HFFc6 (cell line): ENCODE measurements at places on chromosomes 3 and 15.

- peaks cover 37% of the 10 kb centered on the region for H3K4me1 ChIP-seq
- no peak overlapping the region for H3K27ac ChIP-seq
- H3K4me3 ChIP-seq: no peak overlapping the region
- H3K27me3 ChIP-seq: no peaks in the 10 kb centered on the region; the same call in 1 of the 2 replicates
- peaks cover 32% of the 10 kb centered on the region for H3K36me3 ChIP-seq
These were observed 23.4 kb upstream of the GALNT15 start for GRCh38 chr3:16151109-16151508.

DNA sequence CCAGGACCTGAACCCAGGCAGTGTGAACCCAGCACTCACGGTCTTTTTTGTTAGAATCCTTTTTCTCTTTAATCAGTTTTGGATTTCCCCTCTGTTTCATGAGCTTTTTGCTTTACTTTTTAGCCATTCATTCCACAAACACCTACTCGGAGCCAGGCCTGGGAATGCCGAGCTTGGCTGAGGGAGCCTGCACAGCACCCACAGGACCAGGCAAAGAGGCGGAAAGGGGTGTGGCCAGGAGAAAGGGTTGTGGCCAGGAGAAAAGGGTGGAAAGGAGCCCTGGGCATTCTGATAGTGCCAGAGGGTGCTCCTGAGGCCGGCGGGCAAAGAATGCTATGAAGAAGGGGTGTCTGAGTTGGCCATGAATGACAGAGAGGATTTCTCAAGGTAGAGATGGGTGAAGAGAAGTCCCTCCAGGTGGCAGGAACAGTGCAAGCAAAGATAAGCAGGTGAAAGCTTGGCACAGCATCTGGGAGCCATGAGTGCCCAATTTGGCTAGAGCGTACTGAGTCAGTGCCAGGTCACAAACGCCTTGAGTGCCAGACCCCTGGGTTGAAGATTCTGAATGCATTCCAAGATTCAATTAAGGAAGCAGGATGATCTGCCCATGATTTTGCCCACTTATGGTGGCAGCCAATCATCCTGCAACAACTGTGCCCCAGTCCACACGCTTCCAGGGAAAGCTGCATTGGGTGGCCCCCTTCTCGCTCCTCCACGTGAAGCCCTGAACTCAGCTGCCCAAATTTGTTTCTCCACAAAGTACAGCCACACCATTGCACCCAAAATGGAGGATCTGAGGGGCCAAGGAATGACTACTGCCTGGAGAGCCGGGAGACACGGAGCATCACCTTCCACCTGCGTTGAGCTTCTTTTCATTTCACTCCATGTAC lies 157.2 kb downstream of the XXYLT1 start:
- no peak overlapping the region for H3K4me3 ChIP-seq
- no peak for DNase-seq
- H3K4me1 ChIP-seq: peaks cover 24% of the 10 kb centered on the region

DNA sequence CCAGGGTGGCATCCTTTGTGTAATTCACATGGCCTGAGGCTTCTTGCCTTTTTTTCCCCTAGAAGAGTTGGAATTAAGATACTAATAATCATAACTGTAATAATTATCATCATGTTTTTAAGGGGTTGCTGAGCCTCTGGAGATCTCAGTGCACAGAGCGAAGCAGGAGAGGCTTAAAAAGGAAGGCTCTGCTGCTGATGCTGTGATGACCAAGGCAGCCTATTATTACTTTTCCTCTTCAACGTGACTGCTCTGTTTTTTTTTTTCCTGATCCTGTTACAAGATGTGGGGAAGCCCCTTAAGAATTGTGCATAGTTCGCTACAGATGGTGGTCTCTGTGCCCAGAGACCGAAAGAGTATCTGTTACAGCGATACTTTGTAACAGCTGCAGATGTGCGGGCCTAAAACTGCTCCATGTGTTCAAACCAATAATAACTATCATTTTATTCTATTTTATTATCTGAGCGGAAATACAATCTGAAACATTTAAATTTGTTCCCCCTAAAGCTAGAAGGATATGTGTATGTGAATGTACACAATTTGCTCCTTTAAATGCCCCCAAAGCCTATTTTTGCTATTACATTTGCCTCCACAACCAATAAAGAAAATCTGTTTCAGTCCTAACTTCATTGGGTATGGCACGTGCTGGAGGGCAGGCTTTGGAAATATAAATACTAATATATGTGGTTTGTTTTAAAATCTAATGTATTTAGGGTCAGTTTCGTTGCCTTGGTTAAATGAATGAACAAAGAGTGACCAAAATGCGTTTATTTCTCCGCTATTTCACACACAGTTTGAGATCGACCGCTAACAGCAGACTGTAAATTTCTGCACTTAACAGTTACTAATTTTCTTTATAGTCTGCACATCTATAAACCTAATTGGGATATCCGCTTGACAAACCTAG lies 4.6 kb downstream of the SHOX2 start:
- H3K36me3 ChIP-seq: peaks cover 33% of the 10 kb centered on the region
- H3K27ac ChIP-seq: no peak overlapping the region
- no peak for DNase-seq
- peaks cover 29% of the 10 kb centered on the region for H3K27me3 ChIP-seq

- 0 out of 2 replicates have a peak overlapping the region, but pooled peaks have one; percentile 29 for H3K27ac ChIP-seq
- DNase-seq: peak; percentile 57
- H3K36me3 ChIP-seq: peaks cover 9% of the 10 kb centered on the region
- H3K4me1 ChIP-seq: peaks cover 28% of the 10 kb centered on the region
These were observed 2.7 kb downstream of the TEX55 start for GRCh38 chr3:119148493-119149180.

GRCh38 chr3:123818324-123818920 lies 65.7 kb downstream of the MYLK start:
- peak overlapping the region; percentile 33 for H3K4me3 ChIP-seq
- H3K36me3 ChIP-seq: peaks cover 77% of the 10 kb centered on the region
- DNase-seq: peak; percentile 33
- H3K4me1 ChIP-seq: peaks cover 98% of the 10 kb centered on the region
- peaks cover 6% of the 10 kb centered on the region for H3K27me3 ChIP-seq

GRCh38 chr15:62124176-62124972 lies 40.7 kb downstream of the C2CD4B start:
- peaks cover 3% of the 10 kb centered on the region; the same call in 1 of the 2 replicates for H3K27me3 ChIP-seq
- H3K36me3 ChIP-seq: no peaks in the 10 kb centered on the region
- no peak overlapping the region for H3K4me3 ChIP-seq
- peaks cover 16% of the 10 kb centered on the region for H3K4me1 ChIP-seq
- H3K27ac ChIP-seq: no peak overlapping the region

DNA sequence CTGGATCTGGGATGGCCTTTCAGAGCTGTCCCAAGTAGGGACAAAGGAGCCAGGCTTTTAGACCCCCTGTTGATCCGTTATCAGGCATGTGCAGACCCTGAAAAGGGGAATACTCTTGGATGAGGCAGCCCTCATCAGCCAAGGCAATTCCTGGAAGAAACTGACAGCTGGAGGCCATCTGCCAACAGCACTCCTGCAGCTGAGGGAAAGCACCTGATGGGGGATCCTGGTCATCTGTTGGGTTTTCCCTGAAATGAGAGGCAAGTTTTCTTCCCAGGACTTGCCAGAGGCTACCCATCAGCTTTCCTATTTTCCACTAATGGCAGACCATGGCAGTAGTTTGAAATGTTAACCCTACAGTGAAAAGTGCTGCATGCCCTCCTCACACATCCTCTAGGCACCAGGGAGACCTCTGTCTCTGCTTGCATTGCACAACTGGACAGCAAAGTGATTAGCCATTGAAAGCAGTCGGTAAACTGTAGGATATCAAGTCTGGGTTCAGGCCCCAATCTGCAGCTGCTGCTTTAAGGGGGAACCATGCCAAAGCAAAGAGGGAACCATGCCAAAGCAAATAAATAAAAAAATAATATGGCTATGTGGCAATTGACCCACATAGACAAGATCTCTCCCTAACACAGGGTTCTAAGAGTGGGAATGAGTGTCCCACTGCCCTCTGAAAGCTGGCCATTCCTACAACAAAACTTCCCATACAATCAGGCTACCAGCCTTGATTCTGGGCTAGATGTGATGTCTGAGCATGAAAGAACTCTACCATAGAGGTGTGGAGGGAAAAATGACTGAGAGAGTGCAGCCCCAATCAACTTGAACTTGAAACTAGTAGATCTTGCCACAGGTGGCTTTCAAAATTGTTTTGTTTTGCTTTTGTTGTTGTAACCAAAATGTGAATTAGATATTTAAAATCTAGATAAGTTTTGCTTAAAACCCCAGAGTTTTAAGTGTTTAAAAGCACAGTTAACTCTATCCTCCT lies 232.0 kb upstream of the STT3B start:
- no peaks in the 10 kb centered on the region for H3K36me3 ChIP-seq
- H3K27me3 ChIP-seq: peaks cover 2% of the 10 kb centered on the region
- no peak overlapping the region for H3K4me3 ChIP-seq
- DNase-seq: no peak
- H3K27ac ChIP-seq: no peak overlapping the region
